Activated T-helper 17 cell treated with anti-CD3 and anti-CD28 coated beads, Interleukin-2, amount 50 U/mL, for 72 hours (primary cell): ENCODE measurements at places on chromosomes 4 and X.

GRCh38 chrX:31931225-31931624, 859.4 kb upstream of the FTHL17 start:
- ATAC-seq, result no peak

- ATAC-seq, result no peak
These were observed 148.1 kb downstream of the NWD2 start for GRCh38 chr4:37392521-37393255.

DNA sequence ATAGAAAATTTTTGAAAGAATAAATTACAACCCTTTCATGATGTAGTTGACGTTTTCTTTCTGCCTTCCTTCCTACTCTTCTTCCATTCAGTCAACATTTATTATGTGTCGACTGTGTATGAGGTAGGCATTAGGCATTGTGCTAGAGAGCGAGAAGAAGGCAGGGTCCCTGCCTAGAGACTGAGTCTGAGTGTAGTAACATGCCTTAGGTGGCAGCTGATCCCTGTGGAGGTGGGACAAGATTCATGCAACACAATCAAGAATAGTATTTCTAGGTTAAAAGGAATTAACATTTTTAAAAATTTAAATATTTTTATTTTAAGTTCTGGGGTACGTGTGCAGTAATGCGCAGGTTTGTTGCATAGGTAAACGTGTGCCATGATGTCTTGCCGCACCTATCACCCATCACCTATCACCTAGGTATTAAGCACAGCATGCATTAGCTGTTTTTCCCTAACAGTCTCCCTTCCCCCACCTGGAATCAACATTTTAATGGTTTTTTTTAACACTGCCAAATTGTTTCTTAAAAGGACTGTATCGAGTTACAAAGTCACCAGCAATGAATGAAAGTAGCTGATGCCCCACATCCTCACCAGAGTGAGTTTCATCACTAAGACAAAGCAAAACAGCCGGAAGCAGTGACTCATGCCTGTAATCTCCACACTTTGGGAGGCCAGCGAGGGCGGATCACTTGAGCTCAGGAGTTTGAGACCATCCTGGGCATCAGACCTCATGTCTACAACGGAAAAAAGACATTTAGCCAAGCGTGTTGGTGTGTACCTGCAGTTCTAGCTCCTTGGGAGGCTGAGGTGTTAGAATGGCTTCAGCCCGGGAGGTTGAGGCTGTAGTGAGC, 84.0 kb downstream of the WWC2 start:
- peak; percentile 84 for ATAC-seq

- ATAC-seq, result no peak
These were observed 13.5 kb downstream of the RPS6KA3 start for GRCh38 chrX:20253232-20253543.

DNA sequence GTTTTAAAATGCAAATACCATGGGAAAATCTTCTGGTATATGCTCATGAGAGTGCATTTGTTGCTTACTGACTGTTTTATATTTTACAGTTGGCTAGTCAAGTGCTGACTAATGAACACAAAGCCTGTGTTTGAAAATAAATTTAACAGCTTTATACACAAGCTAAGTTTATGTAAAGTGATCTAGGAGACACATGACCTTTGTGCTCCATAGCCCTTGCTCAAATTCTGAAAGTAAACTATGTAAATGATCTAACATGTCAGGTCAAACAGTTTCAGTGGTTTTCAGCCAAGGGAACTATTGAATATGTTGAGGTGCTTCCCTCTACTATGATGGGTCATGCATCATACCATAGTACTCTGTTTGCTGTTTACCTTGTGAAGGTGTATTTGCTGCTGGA, 36.7 kb downstream of the DIAPH2 start:
- ATAC-seq, result peak; percentile 87
